ENCODE measurements at places on chromosomes 5 and 9. TPM values are rescaled to one million over a fixed set of nuclear protein-coding genes. Genes with fewer than 3 reads are reported as not detected.

NTNG2 gene
- 16.9 TPM for total RNA-seq

C5orf58 gene
- not detected for total RNA-seq

DNA sequence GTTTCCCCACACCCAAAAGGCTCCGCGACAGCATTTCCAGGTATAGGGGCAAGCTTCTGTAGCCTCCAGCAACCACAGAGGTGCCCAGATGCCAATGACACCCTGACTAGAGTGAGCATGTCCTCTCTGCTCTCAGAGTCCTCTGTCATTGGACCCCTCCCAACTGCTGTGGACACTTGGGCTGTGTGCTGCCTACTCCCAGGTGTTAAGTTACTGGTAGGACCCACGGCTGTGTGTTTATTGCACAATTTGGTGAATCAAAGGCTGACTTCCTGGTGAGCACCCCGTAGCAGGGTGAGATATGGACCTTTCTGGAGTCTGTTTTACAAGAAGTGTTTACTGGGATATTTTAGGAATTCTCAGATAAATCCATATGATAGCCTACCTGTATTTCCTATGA lies 36.0 kb downstream of the SH3GL2 start:
- no peak for DNase-seq

CTSL gene
- 169 TPM for total RNA-seq

PNPLA7 gene
- 4.4 TPM for total RNA-seq

COL5A1 gene
- total RNA-seq, result 10.9 TPM

GRCh38 chr9:16221822-16222547 lies 648.5 kb downstream of the BNC2 start:
- no peak for DNase-seq

IFNB1 gene
- total RNA-seq, result not detected

NEUROG1 gene
- total RNA-seq, result not detected

DNA sequence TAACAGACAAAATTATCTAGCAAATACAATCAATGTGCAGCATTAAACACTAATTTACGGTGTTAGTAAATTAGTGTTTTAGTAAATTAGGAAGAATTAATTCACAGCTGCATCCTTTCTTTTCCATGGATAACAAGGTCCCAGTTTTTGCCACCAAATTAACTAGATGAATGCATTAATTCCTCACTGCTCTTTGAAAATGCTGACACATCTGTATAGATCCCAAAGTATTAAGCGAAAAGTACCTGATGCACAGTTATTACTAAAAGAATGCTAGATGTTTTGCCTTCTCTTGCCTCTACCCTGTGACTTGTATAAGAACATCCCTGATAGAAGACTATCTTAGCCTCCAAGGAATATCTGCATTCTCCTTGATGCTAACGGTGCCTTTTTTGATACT lies 612.7 kb upstream of the DMAC1 start:
- DNase-seq, result no peak

DNA sequence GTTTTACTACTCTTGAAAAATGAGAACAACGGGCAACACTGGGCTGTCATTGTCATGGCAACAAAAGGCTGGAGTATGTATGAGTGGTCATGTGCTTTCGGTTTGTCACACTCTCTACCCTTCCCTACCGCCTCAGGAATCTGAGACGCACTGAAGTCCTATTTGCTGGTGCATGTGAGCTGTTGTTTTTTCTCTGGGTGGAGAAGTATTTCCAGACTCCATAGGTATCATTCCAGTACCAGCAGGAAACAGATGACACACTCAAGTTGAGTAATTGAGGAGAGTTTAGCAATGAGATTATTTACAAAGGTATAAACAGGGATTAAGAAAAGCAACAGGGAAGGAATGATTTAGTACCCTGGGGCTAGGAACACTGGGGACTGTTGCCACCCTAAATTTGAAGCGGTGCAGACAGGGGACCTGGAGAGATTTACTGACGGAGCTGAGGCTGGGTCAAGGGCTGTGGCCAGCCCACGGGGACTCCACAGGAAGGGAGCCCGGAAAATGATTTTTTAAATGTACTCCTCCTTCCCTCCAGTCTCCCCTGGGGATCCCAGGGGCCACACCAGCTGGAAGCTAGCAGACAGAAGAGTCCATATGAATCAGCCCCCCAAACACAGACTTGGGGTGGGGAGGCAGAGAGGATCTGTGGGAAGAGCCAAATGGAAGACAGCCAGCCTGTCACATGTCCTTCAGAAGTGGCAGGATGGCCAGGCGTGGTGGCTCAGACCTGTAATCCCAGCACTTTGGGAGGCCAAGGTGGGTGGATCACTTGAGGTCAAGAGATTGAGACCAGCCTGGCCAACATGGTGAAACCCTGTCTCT lies 13.2 kb upstream of the ZBTB43 start:
- no peak for DNase-seq

DNA sequence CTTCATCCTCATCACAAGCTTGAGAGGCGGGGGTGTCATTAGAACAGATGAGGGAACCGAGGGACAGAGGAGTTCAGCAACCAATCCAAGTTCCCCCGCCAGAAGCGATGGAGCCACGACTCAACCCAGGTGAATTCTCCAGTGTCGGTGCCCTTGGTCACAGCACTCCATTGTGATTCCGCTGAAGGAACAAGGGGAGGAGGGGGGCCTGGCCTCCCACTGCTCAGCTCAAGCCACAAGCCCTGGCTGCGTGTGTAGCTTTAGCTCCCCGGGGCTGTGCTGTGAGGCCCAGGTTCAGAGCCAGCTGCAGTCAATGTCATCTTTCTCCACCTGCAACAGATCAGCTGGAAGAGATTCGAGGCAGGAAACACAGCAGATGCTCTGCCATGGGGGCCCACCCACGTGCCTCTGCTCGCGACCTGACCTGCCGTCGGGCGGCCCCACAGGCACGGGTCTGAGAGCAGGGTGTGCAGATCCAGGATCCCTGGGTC lies 72.6 kb downstream of the GTF3C4 start:
- no peak for DNase-seq

LCN10 gene
- total RNA-seq, result 8.8 TPM

DNA sequence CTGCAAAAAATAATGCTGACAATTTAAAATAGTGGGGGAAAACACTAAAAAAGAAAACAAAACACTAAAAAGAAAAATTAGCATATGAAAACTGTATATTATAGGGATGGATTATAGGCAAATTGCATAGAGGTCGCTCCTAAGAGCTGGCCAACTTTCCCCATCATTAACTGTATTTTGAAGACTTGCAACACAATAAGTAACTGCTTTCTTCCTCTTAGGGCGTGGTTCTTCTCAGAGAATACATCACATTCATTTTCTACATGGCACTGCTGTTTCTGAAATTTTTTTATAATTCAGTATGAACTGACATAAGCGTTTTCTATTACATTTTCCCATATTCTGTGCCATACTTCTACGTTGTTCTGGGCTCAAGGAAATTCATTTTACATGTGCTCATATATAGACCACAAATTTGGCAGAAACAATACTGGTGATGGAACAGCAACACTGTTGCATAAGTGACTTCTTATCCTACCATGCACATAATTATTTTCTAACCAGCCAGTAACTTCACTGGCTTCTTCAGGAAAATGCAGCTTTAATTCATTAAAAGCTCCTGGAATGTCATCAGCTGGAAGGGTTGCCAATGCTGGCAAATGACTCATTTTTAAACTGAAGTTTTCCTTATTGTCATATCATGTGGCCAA lies 171.2 kb upstream of the DMAC1 start:
- no peak for DNase-seq

DEPDC1B gene
- 0.16 TPM for total RNA-seq
